T-helper 17 cell (primary cell): ENCODE measurements at places on chromosomes 16 and 17. TPM values are rescaled to one million over a fixed set of nuclear protein-coding genes. Genes with fewer than 3 reads are reported as not detected.
A peak's percentile ranks its signal among the peaks of the same experiment; 100 is the strongest.

PPY gene
- not detected for total RNA-seq

SBK1 gene
- 17.7 TPM for total RNA-seq

GRCh38 chr17:72579990-72580320 lies 459.1 kb downstream of the SOX9 start:
- no peak for DNase-seq

- DNase-seq: no peak
Observed at GRCh38 chr16:57141822-57142631, 43.8 kb downstream of the PSME3IP1 start.

GRCh38 chr16:12546918-12547607 lies 256.6 kb downstream of the CPPED1 start:
- DNase-seq: no peak

- no peak for DNase-seq
Observed at GRCh38 chr16:55010492-55011160, 80.0 kb downstream of the IRX5 start.

DNA sequence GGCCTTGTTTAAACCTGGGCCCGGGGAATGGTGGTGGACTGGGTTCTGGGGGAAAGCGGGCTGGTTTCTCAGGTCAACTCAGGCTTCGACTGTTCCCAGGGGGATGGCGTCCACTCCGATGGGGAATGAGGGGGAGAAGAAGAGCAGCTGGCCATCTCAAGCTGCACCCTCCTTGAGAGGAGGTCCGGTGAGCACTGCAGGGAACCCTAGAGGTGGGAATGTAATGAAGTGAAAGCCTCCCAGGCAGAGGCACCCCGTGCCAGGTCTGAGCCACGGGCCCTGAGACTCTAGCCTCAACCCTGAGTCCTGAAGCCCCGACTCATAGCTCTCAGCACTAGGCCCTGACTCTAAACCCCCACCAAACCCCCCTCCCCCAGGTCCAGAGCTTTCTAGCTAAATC lies 1.2 kb upstream of the CDIPT start:
- DNase-seq: no peak

GP1BA gene
- 22.9 TPM for total RNA-seq

KRTAP3-1 gene
- not detected for total RNA-seq

DNA sequence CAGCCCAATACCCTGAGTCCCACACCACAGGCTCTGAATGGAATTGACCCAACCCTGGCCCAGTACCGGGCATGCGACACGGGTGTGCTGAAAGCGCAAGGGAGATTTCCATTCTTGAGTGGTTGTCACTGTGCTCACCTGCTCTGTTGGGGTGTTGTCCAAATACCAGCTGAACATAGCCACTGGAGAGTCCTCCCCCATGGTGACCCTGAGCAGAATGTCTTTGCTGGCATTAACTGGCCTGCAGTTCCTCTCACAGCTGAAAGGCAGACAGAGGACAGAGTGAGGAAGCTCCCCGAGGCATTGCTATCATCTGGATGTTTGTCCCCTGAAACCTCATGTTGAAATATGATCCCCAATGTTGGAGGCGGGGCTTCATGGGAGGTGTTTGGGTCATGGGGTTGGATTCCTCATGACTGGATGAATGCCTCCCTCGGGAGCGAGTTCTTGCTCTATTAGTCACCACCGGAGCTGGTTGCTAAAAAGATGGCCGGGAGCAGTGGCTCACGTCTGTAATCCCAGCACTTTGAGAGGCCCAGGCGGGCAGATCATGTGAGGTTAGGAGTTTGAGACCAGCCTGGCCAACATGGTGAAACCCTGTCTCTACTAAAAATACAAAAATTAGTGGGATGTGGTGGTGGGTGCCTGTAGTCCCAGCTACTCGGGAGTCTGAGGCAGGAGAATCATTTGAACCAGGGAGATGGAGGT lies 57.3 kb upstream of the BCO1 start:
- no peak for DNase-seq

C16orf96 gene
- 0.20 TPM for total RNA-seq

DNA sequence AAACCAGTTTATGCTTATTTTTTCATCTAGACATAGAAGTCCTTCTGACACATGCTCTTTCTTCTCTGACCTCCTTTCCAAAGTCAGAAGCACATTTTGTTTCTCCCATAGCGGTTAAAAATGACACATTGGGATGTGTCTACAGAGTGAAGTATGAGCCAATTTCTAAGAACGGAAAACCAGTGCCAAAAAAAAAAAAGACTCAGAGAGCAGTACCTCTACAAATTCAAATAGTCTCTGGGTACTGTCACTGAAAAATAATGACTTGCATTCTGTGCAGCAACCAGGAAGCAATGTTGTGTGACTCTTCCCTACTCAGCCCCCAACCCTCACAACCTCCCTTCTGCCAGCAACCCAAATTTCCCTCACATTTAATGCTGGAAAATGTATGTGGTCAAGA lies 145.5 kb upstream of the PMFBP1 start:
- DNase-seq: no peak

CDH1 gene
- 0.47 TPM for total RNA-seq

- DNase-seq: peak; percentile 30
Observed at GRCh38 chr16:78235168-78235800, 135.8 kb downstream of the WWOX start.
